A549 treated with GW870086 at 1 μM for 4 hours (cell line): ENCODE measurements at places on chromosomes 1 and 21. TPM values are rescaled to one million over a fixed set of nuclear protein-coding genes. Genes with fewer than 3 reads are reported as not detected.

The WASF2 gene
- 47.3 to 60.7 TPM (median 59.2 TPM) in 5 replicates for total RNA-seq

The C1orf159 gene
- total RNA-seq, result 9.8 to 14.4 TPM (median 13.9 TPM) in 5 replicates

The DNALI1 gene
- total RNA-seq, result 0.05 to 0.38 TPM (median 0.05 TPM) in 3 of 5 replicates, not detected in the others

The LRRC39 gene
- total RNA-seq, result 0.10 TPM in 1 of 5 replicates, not detected in the others

The NBPF4 gene
- total RNA-seq, result 0.05 to 0.14 TPM (median 0.14 TPM) in 3 of 5 replicates, not detected in the others

The ITLN2 gene
- total RNA-seq, result 0.30 to 0.93 TPM (median 0.57 TPM) in 5 replicates

The IFI16 gene
- total RNA-seq, result 3.5 to 4.8 TPM (median 4.0 TPM) in 5 replicates
